ENCODE measurements at places on chromosomes 16 and 17. TPM values are rescaled to one million over a fixed set of nuclear protein-coding genes. Genes with fewer than 3 reads are reported as not detected.

The TBC1D28 gene
- not detected for total RNA-seq

The SEPTIN12 gene
- total RNA-seq, result not detected

The TP53 gene
- 23.1 TPM for total RNA-seq

The CACNG5 gene
- total RNA-seq, result not detected

The CNOT1 gene
- total RNA-seq, result 123 TPM

All from tracheal epithelial cell (primary cell).